NCI-H1048 (cell line): ENCODE measurements at places on chromosomes 4 and X.

DNA sequence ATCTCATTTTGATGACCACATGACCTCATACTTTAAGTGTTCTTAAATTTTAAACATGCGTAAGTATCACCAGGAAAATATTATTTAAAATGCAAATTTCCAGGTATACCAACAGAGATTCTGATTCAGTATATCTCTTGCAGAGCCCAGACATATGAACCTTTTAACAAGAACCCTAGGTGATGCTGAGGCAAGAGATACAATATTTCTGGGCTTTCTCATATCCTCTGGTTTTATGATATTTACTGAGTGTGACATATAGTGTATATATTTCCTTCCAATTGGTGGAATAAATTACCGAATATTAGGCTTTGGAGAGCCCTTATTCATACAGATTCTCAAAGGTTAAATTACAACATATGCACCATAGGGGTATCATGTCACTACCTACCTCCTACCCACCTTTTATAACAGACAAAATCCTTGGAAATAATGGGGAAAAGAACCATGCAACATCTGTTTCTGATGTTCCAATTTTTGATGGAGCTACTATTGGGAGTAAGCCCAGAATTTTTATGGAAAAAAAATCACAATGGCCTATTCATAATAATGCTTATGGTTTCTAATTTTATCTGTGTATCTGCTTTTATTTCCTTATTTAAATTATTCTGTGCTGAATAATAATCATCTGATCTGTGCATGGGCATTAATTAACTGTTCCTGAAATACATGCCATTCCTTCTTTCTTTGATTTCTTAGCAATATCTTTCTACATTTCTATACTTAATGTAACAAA lies 27.1 kb downstream of the KCTD8 start:
- no peak for DNase-seq

GRCh38 chr4:25656031-25656430 lies 380 bp downstream of the SLC34A2 start:
- DNase-seq, result no peak

GRCh38 chrX:105564501-105564900 lies 257.8 kb upstream of the NRK start:
- DNase-seq, result no peak

- DNase-seq, result no peak
These were observed 238.6 kb downstream of the ASMT start for GRCh38 chrX:1853447-1853846.

DNA sequence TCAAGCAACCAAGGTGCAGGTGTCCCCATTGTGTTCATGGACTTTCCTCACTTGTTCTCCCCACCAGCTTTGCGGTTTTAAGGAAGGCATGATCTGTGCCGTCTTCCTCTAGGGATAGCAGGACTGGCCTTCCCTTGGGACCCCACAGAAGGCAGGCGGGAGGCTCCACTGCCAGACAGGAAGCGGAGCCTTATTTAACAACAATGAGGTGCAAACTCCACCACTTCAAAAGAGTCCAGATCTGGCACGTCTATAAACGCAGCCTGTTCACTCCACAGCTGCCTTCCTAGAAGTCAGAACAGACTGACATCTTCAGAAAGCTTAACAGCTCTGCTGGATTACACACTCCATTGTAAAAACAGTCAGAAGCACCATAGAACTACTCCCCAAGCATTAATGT lies 1.7 kb upstream of the GPR143 start:
- no peak for DNase-seq
